LNCaP clone FGC (cell line): ENCODE measurements at places on chromosomes 3 and 15.
A peak's percentile ranks its signal among the peaks of the same experiment; 100 is the strongest.

- no peak for DNase-seq
These were observed 5.3 kb downstream of the SEMA7A start for GRCh38 chr15:74428442-74428787.

DNA sequence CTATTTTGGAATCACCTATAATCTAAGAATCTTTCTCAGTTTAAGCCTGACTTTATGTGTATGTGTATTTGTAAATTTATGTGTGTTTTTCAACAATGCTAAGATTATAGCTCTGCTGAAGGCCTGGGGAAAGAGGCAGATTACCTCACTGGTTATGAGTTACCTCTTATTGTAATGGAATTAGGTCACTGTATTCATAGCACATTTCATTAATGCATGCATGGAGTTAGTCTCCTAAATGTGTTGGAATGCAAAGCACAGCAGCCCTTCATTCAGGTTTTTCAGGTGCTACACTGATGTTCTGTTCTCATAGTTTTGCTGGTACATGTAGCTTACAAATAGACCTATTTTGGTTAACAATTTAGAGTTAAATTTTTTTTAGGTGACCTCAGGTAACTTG, 9.5 kb downstream of the GPR87 start:
- no peak for DNase-seq

GRCh38 chr3:41525303-41526064, 326.2 kb downstream of the CTNNB1 start:
- no peak for DNase-seq

GRCh38 chr15:38149315-38149714, 103.3 kb upstream of the SPRED1 start:
- no peak for DNase-seq

GRCh38 chr3:30918761-30919160, 24.3 kb upstream of the GADL1 start:
- no peak for DNase-seq

DNA sequence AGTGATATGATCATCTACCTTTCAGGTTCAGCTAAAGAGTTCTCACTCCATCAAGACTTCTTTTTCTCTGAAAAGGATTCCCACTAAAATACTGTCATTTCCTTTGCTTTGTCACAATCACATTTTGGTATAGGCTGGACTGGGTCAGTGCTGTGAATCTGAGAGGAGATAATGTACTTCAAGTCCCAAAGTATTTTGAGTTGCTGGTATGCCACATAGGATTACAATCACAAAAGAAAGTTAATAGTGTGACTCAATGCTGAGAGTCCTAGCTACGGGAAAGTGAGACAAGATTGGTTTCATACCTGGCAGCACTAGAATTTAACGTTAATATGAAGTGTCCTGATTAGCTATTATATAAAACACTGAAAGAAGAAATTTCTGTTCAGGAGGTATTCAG, 1073.5 kb downstream of the FHIT start:
- DNase-seq: no peak

GRCh38 chr3:126685021-126685420, 19.0 kb upstream of the CHCHD6 start:
- no peak for DNase-seq

DNA sequence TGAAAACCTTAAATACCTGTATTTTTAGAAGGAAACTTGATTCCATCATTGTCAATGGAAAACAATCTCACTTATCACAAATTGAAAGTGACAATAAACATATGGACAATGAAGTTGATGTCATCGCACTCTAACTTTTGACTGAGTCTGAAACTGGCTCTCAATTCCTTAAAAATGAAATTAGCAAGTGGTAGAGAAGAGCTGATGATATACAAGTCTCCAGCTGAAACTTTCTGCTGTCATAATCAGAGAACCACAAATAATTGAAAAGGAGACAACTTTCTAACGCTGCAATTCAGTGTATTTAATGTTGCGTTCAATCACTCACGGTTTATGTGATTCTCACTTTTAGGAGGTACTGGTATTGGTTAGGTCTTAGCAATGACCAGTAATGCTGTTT, 37.5 kb downstream of the EPHB1 start:
- DNase-seq: no peak

GRCh38 chr15:35362195-35362829, 183.7 kb downstream of the DPH6 start:
- no peak for DNase-seq

DNA sequence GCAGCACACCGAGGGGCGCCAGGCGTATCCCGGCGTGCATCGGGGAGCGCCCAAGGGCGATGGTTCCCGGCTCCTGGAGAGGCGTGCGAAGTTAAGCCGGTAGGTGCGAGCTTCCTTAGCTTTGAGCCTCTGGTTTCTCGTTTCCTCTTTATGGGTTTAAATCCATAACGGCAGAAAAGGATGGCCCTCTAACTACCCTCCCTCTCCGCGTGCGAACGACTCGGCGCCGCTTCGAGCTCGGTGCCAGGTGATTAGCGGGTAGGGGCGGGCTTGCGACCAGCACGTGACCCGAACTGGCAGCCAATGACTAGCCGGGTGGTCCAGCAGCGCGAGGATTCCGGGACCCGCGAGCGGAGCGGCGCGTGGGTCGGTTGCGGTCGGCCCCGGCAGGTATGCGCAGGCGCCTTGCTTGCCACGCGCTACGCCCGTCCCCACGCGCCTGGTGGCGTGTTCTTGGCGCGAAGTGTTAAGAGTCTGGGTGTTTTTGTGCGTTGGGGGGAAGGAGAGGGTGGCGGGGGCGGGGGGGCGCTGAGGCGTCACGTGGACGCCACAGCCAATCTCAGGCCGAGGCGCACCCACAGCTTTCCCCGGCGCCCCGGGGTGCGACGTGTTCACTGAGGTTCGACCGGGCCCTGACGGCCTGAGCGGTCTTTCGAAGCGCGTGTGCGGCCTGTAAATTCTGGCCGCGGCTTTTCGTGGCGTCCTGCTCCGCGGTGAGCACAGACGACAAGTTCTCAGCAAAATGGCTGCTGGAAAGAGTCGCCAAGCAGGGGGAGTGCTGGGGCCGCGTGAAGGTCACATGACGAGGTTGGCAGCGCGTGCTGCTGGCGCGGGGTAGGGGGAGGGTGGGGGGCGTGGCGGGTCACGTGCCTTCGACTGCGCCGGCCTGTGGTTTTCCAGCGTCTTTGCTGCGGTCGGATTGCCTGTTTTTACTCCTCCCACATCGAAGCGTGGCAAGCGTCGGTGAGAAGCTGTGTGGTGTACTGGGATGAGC, 38.7 kb upstream of the MGA start:
- peak; percentile 80 for DNase-seq

GRCh38 chr3:39408493-39409372, 2.2 kb downstream of the RPSA start:
- DNase-seq: no peak

- DNase-seq: no peak
These were observed 25.7 kb downstream of the PCOLCE2 start for GRCh38 chr3:142863010-142863817.

- DNase-seq: no peak
These were observed 808 bp downstream of the BCL6 start for GRCh38 chr3:187744169-187745151.

- DNase-seq: no peak
These were observed 53.3 kb downstream of the SLC7A14 start for GRCh38 chr3:170532573-170532972.

DNA sequence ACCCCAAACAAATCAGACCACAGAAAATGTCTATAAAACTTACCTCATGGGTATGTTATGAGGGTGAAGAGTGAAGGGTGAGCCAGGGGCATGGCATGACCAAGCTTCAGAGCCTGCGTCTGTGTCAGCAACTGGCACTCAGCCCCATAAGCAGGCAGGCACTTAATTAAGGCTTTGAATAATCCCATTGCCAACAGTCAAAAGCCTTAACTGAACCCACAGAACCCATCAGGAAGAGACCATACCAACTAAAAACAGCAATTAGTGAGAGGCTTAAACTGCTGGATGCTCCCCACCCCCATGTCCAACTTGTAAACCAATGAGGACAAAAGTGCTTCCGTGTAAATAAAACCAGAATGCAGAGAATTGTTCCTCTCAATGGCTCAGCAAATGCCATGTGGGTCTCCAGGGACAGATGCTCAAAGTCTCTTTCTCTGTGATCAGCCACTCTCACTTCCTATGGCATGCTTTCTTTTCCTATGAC, 126.0 kb downstream of the MYLK start:
- DNase-seq: no peak

DNA sequence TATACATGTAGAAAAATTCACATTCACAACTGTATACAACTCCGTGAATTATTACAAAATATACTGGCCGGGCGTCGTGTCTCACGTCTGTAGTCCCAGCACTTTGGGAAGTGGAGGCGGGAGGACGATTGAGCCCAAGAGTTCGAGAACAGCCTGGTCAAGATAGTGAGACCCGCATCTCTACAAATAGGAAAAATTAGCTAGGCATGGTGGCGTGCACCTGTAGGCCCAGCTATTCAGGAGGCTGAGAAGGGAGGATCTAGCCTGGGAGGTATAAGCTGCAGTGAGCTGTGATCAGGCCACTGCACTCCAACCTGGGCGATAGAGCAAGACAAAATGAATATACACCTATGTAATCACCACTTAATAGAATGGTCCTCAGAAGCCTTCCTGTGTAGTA, 1.3 kb downstream of the RAD51 start:
- no peak for DNase-seq

- no peak for DNase-seq
These were observed 165.7 kb downstream of the GAP43 start for GRCh38 chr3:115788921-115789470.

DNA sequence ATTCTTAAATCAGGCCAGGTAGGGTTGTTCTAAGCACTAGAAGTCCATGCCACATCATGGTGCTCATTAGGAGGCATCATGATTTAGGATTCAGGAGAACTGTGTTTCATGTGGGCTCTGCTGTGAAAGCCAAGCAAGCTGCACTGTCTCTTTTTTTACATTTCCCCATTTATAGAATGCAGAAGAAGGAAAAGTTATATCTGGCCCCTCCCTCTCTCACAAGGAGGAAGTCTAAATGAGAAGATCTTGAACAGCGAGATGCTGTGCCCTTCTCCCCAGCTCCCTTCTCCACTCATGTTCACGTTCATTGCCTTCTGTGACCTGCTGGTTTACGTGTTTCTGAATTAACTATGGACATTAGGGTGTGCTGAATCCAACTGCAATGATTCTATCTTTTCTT, 178.5 kb upstream of the RASGRP1 start:
- no peak for DNase-seq

GRCh38 chr3:123399653-123400052, 49.2 kb downstream of the ADCY5 start:
- no peak for DNase-seq

GRCh38 chr15:72060687-72061250, 57.2 kb downstream of the MYO9A start:
- DNase-seq: no peak

GRCh38 chr3:107189158-107189791, 188.0 kb upstream of the CCDC54 start:
- no peak for DNase-seq

DNA sequence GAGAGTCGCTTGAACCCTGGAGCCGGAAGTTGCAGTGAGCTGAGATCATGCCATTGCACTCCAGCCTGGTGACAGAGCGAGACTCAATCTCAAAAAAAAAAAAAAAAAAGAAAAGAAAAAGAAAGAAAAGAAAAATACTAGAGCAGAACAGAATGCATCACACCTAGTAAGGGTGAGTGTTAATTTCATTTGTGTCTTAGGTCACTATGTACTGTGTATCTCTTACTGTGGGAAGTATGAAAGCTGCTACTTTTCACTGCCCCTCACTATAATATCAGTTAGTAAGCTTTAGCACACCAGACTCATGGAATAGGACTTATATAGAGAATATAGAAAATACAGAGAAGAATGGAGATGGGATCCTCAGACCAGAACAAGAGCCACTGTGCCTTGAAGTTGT, 45.9 kb upstream of the RASA2 start:
- no peak for DNase-seq

- DNase-seq: peak; percentile 31
These were observed 1.6 kb downstream of the IL12A start for GRCh38 chr3:159989973-159990846.

GRCh38 chr15:88454236-88454635, 13.0 kb downstream of the MRPL46 start:
- no peak for DNase-seq

GRCh38 chr15:93209690-93210445, 120.9 kb upstream of the RGMA start:
- DNase-seq: no peak

- DNase-seq: no peak
These were observed 131.8 kb downstream of the MDFIC2 start for GRCh38 chr3:70180664-70181063.

DNA sequence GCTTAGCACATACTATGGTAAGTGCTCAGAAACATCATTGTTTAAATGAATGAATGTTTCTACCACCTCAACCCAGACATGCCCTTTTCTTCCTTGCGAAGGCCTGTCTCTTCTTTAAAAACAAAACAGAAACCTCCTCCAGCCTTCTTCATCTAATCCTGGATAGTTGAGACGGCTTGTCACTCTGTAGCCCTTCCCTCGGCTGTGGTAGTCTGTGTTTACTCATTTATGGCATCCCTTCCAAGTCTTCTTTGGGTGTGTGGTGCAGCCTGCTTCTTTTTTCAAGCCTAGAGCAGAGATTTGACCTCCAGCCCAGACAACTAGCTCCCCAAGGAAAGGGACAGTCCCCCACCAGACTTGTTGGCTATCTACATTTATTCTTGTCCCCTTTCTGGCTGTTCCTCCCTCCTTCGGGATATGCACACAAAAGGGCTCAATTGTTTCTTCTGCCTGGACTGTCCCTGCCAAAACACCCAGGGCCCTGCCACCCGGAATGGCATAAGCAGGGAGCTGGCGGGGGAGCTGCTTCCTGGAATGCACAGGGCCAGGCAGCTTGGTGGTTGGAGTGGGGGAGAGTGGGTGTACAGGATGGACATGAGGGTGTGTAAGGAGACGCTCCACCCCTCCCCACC, 67.8 kb downstream of the ITGA11 start:
- no peak for DNase-seq

DNA sequence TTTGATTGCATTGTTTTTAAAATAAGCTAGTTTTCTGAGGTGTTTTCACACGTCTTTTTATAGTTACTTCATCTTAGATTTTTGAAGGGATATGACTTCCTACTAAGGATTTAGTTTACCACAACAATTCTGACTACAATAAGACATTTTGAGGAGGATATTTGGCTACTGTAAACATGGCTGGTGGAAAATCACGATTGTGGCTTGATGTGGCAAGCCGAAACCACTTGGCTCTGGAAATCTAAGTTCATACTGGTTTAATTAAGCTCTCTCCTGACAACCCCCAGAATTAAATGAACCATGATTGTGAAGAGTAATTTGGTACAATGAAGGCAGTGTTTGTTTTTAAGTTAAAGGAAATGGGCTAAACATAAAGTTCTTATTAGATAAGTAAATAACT, 30.8 kb downstream of the ST3GAL6 start:
- no peak for DNase-seq

GRCh38 chr15:31494786-31495185, 168.2 kb downstream of the KLF13 start:
- no peak for DNase-seq

GRCh38 chr3:180359061-180359952, 242.7 kb upstream of the TTC14 start:
- no peak for DNase-seq

DNA sequence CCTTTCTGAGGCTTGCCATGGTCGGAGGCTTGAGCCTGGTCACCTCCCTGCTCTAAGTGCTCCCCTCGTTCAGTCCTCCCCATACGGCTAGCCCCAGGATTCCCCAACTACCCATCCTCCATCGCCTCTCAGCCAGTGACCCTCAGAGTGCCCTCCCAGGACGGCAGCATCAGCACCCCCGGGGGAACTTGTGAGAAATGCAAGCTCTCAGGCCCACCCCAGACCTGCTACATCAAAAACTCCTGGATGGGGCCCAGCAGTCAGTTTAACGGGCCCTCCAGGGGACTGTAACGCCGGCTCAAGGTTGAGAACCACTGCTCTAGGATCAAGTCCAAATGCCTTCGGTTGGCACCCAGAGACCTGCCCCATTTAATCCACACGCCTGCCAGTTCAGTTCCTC, 6.9 kb downstream of the ADAMTS17 start:
- no peak for DNase-seq
